Stimulated activated CD4-positive, alpha-beta T cell treated with anti-CD3 and anti-CD28 coated beads, TNF-alpha, amount 100 ng/mL, for 1 hour (primary cell): ENCODE measurements at places on chromosomes 13 and 19.

- no peak for DNase-seq
Observed at GRCh38 chr13:32408296-32409000, 19.5 kb downstream of the N4BP2L1 start.

GRCh38 chr13:85771856-85772255 is 27.4 kb downstream of the SLITRK6 start:
- no peak for DNase-seq

- no peak for DNase-seq
Observed at GRCh38 chr13:62643799-62644524, 1228.3 kb upstream of the PCDH20 start.

DNA sequence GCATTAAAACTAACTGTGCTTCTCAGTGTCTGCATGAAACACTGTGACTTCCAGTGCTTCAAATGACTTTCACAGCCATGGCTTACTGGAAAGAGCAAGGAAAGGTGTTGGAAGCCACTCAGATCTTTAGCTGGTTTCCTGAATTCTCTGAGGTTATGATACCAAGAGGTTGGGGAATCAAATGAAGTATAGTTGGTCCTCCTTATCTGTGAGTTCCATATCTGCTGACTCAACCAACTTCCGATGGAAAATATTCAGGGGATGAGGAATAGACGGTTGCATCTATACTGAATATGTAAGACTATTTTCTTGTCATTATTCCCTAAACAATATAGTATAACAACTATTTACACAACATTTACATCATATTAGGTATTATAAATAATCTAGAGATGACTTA is 32.4 kb downstream of the EPSTI1 start:
- no peak for DNase-seq

GRCh38 chr13:26599860-26600259 is 42.4 kb downstream of the WASF3 start:
- DNase-seq = no peak

DNA sequence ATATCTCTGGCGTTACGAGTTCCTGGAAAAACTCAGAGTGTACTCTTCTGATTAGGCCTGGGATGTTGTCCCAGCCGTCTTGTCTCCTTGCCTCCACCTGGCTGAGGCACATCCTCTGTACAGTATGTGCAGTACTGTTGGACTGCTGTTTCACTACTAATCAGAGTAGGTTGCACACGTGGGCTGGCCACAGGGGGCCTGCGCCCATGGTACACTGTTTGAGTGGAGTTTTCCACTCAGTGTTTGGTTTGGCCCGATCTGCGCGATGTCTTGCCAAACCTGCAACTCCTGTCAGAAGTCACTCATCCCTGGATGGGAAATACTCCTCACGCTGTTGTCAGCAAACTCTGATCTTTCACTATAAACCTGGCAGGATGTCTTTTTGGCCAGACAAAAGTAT is 189.6 kb upstream of the CSNK1A1L start:
- no peak for DNase-seq

DNA sequence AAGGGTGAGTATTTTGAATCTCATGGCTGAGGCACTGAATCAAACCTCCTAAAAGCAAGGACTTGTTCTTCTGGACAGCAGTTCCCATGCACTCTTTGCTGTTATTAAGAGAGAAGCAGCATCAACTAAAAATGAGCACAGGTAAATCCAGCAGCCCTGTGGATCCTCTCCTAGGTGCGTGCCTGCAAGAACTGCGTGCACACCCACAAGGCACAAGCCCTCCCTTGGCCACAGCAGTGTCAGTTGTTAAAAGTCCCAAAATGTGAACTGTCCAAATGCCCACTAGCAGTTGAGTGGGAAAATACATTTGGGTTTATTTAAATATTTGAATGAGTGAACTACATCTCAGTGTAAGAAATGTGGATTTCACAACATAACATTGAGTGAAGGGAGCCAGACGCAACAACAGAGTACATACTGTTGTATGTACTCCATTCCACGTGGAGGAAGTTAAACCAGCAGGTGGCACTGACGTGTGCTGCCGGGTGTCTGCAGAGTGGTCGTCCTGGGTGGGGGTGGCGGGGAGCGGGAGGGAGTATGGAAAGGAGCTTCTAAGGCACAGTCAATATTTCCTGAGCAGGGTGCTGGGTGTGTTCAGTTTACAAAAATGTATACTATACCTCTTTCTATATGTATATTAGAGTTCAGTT is 266.4 kb downstream of the NALCN start:
- no peak for DNase-seq

- DNase-seq = no peak
Observed at GRCh38 chr13:80237646-80238045, 103.3 kb downstream of the SPRY2 start.

GRCh38 chr19:34128558-34129250 is 43.6 kb upstream of the LSM14A start:
- DNase-seq = no peak

DNA sequence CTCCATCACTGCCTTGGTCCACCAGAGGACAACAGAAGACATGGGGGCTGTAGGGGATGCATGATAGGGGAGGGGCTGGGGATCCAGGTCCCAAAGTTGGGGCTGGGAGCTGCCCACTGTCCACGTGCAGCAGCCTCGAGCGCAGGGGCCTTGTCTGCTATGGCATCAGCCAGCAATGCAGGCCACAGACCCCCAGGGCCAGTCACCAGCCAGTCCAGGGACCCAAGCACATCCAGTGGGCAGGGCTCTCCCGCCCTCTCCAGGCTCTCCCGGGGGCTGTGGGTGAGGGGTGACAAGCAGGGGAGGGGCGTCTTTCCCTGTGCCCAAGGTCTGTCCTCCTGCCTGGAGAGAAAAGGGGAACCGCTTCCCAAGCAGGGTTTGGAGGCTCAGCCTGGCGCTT is 32.8 kb downstream of the PEPD start:
- no peak for DNase-seq

DNA sequence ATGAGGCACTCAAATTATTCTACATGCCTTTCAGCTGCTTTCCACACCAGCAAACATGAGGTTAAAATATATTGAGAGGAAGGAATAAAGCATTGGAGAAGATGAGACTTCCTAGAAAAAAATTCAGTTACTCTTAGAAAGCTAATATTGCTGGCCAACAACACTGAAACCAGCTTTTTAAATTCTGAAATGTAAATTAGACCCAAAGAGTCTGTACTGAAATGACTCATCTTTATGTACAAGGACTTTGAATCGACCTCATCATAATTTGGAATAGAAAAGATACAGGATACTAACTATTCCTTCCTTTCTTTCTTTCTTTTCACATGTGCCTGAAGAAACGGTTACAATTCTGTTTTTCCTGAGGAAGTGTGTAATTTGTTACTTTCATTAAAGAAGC is 6.5 kb upstream of the HSPH1 start:
- no peak for DNase-seq

- no peak for DNase-seq
Observed at GRCh38 chr19:48926909-48927308, 6.6 kb upstream of the DHDH start.

DNA sequence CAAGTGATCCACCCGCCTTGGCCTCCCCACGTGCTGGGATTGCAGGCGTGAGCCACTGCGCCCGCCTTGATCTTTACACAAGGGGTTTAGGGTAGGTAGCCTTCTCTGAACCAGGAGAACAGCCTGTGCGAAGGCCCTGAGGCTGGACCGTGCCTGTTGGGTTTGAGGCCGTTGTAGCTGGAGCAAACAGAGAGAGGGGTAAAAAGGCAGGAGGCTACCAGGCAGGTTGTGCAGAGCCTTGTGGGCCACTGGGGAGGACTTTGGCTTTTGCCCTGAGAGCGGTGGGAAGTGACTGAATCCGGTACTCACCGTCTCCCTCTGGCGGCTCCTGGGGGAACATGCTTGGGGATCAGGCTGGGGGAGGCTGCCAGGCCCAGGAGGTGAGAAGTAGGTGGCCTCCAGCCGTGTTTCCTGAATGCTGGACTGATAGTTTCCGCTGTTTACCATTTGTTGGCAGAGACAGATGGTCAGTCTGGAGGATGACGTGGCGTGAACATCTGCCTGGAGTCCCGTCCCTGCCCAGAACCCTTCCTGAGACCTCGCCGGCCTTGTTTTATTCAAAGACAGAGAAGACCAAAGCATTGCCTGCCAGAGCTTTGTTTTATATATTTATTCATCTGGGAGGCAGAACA is 24.6 kb downstream of the SPC24 start:
- peak; percentile 55 for DNase-seq

DNA sequence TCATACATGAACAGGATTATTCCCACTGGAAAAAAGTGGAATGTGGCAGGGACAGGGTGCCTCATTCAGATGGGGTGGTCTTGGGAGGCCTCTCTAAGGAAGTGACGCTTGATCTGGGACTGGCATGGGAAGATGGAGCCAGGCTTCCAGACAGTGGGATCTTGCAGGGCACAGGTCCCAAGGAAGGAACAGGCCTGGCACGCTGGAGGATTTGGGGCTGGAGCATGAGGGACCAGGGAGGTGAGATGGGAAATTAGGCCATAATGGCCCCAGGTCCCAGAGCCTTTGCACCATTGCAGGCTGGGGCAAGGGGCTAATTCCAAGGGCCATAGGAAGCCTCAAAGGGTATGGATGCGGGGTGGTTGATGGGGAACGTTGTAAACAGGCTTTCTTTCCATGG is 9.2 kb downstream of the ZNF536 start:
- no peak for DNase-seq

GRCh38 chr13:51181786-51182383 is 40.3 kb upstream of the FAM124A start:
- no peak for DNase-seq

DNA sequence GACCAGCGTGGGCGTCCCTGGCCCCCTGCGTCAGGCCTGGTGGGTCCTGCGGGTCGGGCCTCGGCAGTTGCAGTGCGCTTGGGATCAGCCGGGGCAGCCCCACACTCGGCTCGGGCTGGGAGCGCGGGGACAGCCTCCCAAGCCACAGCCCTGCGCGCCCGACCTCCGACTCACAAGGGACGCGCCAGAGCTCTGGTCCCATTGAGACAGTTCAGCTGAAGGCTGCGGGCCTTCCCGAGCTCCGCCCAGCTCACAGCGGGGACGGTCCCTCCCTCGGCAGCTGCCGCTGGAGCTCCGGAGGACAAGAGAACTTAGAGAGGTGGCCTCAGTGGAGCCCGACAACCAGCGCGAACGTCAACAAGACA is 45.7 kb upstream of the ZNF730 start:
- DNase-seq = no peak

- DNase-seq = no peak
Observed at GRCh38 chr19:55616395-55616875, 7.9 kb downstream of the ZNF784 start.

DNA sequence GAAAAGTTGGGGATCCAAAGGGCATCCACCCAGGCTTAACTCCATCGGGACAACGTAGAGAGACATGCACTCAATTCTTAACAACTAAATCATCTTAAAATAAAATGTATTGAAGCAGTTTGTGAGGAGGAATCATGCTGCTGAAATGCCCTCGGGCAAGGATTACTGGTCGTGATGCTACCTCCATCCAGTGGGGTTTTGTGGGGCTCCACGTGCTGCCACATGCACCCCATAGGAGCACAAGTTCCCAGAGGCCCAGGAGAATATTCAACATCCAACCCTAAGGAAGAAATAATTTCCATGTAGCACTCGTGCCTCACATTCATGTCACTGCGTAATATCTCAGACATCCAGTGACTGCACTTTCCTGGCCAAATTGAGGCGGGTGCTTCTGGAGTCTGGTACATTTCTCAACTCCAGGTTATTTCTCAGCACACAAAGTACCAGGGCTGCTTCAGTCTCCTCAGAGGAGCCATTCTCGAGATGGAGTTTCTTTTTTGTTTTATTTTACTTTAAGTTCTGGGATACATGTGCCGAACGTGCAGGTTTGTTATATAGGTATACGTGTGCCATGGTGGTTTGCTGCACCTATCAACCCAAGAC is 429.8 kb downstream of the FOXO1 start:
- no peak for DNase-seq

DNA sequence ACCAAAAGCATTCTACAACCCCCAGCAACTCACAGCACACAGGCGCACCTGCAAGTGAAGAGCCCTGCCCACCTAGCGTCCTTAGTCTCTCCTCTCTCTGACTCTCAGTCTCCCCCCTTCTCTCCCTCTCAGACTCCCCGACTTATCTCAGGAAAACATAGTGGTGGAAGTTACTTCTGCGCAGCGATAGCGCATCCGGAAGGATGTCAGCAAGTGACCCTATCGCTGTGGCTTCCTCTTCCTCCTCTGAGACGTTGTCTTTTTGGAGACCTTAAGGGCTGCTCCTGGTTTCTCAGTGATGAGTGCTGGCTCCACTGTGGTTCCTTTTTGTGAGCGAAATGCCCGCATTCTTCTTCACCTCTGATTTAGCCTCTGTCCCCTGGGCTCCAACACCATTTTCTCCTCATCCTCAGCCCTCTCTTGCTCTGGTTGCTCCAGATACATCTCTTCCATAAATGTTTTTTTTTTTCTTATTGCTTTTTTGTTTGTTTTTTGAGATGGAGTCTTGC is 1.4 kb upstream of the YIF1B start:
- DNase-seq = no peak

DNA sequence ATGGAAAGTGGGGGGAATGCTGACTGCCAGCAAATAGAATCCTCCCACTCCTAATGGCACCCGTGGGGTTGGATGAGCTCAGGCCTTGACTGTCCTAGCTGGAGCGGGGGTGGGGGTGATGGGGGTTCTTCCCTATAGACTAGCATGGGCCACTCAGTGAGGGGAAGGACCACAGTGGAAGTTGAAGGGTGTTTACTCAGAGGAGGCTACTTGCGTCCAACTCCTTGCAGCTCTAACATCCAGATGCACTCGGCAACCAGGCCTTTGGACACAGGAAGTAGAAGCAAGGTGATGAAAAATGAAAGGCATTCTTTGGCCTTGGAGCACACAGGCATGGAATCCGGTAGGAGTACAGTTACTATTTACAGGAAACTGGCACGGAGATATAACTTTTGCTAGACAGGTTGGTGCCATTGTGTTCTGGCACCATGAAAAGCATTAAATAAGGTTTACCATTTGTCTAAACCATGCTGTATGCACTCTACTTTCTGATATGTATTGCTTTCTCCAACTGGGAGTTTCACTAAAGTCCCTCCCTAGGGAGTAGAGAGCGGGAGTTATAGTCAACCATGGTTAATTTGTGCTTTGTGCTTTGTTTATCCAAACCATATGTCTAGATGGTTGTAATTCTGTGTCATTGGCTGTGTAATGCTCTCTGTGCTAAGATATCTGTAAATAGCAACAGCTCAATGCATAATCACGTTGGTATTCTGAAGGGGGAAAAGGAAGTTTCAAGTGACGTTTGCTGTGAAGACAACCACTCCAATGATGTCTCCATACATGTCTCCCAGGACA is 125.3 kb downstream of the TSHZ3 start:
- DNase-seq = no peak
